ENCODE measurements at places on chromosomes 7 and 10. TPM values are rescaled to one million over a fixed set of nuclear protein-coding genes. Genes with fewer than 3 reads are reported as not detected.

GRCh38 chr7:149087376-149087775 is 3.1 kb downstream of the ZNF786 start:
- no peaks in the 10 kb centered on the region for H3K27me3 ChIP-seq
- no peak overlapping the region for H3K4me3 ChIP-seq

DNA sequence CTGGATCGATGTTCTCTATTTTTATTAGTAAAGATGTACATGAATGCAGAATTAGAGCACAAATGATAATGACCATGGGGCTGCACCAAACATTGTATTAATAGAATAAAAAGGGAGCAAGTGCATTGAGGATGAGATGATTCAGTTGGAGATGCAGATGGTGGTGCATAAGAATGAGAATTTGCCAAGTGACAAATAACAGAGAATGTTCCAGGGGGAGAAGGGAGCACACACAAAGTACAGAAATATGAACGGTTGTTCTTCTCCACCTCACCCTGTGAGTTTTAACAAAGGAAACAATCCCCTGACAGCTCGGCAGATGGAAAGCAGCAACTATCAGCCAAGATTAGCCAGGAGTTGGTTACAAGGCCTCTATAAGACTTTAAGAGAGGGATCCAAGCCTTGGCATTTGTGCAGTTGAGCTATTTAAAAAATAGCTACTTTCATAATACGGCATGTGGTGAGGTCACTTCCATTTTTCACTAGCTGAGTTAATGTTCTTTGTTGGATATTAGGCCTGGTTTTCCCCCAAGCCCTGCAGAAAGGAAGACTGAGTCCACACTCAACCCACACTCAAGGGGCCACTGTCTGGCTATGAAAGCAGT is 462.5 kb downstream of the TNS3 start:
- H3K4me1 ChIP-seq: no peaks in the 10 kb centered on the region
- no peak for DNase-seq
- H3K27me3 ChIP-seq: no peaks in the 10 kb centered on the region
- H3K36me3 ChIP-seq: no peaks in the 10 kb centered on the region
- H3K4me3 ChIP-seq: no peak overlapping the region
- H3K27ac ChIP-seq: no peak overlapping the region

Gene OPN1SW
- not detected for total RNA-seq

DNA sequence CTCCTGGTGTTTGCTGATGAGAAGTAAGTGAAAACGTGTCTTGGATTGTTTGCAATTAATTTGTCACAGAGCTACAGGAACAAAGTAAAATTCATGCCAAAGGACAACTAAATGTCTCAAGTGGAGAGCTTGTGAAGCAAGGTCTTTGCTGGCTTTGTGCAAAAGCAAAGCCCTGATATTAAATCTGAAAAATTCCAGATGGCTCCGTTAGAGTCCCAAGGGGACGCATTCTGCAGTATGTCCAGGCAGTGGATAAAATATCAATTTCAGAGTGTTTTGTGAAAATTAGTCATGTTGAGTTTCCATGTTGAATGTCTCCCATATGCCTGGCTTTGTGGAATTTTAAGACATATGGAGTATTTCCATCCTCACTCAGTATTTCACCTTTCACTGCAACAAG is 102.5 kb upstream of the PTN start:
- no peak overlapping the region for H3K4me3 ChIP-seq
- H3K4me1 ChIP-seq: no peaks in the 10 kb centered on the region
- DNase-seq: no peak
- H3K27ac ChIP-seq: no peak overlapping the region

DNA sequence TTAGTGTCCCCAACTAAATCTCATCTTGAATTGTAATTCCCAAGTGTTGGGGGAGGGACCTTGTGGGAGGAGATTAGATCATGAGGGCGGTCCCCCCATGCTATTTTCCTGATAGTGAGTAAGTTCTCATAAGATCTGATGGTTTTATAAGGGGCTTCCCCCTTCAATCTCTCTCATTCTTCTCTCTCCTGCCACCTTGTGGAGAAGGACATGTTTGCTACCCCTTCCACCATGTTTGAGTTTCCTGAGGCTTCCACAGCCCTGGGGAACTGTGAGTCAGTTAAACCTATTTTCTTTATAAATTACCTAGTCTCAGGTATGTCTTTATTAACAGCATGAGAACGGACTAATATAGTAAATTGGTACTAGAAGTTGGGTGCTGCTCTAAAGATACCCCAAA is 365.6 kb downstream of the ANKRD7 start:
- H3K36me3 ChIP-seq: peaks cover 4% of the 10 kb centered on the region
- H3K27me3 ChIP-seq: no peaks in the 10 kb centered on the region
- no peaks in the 10 kb centered on the region for H3K4me1 ChIP-seq
- H3K4me3 ChIP-seq: no peak overlapping the region

Measured in GM23338 (cell line).